Activated CD4-positive, alpha-beta T cell treated with anti-CD3 and anti-CD28 coated beads, Interleukin-2, amount 50 U/mL, for 48 hours (primary cell): ENCODE measurements at places on chromosomes 13 and 19.
A peak's percentile ranks its signal among the peaks of the same experiment; 100 is the strongest.

- DNase-seq: no peak
Measured at GRCh38 chr13:111880185-111880584, 186.8 kb upstream of the SOX1 start.

DNA sequence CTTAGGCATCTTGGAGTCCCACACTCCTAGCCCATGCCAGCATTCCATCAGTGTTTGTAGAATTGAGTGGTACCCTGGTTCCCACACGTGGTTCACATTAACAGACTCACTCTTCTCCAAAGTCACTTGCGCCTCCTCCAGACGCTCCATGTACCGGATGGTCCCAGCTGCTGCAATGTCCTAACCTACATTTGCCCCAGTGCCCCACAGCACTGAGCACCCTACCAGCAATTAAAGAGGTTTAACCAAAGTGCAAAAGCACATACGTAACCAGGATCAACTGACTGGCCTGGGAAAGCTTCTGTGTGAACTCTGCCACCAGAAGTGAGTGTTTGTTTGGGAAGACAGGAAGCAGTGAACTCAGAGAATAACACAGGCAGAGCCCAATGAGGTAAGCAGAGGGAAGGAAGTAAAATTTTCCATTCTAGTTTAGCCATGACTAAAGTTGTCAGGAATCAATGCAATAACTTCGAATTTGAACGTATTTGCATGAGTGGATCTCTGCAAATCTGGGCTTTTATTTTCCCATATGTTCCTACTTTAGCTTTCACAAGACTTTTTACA is 7.3 kb upstream of the MEDAG start:
- no peak for DNase-seq

DNA sequence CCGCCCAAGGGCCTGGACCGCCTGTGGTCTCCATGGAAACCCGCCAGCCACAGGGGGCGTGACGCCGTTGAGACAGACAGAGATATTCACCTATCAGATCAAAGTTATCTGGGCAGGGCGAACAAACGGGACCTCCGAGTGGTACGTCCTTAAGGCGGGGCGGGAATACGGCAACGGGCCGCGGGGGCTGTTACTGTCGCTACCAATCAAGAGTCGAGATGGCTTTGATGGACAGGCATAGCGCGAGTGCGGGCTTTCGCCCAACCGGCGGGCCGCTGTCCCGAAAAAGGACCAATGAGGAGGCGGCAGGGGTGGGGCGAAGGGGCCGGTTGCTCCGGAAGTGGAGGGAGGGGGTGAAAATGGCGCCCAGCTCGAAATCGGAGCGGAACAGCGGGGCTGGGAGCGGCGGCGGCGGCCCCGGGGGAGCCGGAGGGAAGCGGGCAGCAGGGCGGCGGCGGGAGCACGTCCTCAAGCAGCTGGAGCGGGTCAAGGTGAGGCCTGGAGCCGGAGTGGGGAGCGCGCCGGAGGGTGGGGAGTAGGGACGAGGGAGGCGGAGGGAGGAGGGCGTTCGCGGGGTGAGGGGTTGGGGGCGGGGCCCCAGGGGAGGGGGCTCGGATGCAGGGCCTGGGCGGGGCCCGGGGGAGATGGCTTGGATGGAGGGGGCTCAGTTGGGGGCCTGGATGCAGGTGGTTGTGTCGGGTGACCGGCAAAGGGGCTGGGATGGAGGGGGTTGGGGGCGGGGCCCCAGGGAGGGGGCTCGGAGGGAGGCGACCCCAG is at the start of gene DCAF15:
Gene DCAF15 (plus strand): TSS at position 356 of the 777 bp plus-strand sequence. CDS start 4 bp downstream, at position 360.
- DNase-seq: peak; percentile 99

- no peak for DNase-seq
Measured at GRCh38 chr19:9128171-9128570, 1.4 kb upstream of the OR7G3 start.

DNA sequence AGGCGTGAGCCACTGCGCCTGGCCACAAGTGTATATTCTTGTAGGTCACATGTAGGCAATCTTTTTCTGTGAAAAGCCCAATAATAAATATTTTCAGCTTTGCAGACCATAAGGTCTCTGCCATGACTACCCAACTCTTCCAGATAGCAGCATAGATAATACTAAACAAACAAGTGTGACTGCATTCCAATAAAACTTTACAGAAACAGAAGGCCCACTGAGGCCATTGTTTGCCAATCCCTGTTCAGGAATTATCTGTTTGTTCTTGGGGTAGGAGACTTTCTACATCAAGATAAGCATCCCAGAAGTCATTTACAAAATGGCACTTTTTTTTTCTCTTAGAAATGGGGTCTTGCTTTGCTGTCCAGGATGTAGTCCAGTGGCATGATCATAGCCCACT is 2.8 kb upstream of the ZNF329 start:
- no peak for DNase-seq

DNA sequence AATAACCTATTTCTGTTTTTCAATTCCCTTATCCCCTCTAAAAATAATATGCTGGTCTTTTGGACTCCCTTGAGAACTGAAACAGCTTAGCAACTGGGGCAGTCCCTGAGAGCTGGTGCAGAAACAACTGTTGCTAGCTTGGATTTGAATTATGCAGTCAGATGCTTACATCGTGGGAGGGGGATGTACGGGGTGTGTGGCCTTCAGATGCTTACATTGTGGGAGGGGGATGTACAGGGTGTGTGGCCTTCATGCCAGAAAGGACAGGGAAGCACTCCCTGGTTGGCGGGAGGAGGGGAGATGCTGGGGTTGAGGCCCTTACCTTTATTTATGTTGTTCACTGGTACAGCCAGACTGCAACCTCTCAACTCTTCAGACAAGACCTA is 25.6 kb downstream of the LRCH1 start:
- DNase-seq: peak; percentile 23

DNA sequence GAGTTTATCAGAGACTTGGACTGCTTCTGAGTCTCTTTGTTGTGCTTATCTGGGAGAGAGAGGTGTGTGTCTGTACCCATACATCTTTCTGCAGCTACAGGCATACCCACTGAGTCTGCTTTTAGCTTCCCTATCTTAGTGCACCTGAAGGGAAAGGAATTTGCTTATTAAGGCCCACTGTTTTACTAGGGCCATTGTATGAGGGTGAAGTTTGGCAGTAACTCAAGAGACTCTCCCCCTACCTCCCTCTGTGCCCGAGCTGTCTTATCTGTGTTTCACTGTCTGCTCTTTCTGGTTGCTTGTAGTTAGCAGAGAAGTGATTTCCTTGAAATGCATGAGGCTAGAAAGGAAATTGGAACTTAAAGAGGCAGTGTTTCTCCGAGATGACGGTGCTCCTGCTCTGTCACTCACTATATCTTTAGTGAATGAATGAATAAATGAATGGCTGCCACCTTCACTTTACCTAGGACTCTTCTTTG is 678 bp upstream of the CD33 start:
- DNase-seq: no peak

- DNase-seq: no peak
Measured at GRCh38 chr19:28185646-28186045, 1027.3 kb downstream of the UQCRFS1 start.

DNA sequence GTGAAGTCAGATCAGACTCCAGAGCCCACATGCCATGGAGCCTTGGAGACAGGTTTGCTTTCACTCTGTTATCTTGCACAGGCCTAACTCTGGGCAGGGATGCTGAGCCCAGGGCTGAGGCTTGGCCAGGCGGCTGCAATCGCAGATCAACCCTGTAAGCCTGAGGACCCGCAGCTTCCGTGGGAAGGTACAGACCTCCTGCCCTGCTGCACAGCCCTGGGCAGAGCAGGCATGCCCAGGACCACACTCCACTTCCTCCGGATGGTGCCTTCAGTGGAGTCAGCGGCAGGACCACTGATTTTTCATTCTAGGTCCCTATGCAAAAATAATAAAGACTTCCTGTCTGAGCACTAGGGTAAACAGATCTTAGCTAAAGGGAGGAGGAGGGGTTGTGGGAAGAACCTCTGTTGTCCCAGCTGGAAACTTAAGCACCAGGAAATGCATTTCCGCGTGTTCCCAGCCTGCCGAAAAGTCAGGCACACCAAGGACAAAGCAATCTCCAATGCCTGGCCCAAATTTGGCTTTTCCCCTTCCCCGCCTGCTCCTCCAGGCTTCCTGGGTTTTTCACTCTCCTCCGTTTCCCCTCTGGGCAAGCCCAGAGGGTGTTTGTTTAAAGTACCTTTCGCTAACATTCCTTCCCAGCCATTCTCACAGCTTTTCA is 87.3 kb downstream of the KCTD15 start:
- DNase-seq: no peak

- no peak for DNase-seq
Measured at GRCh38 chr13:98571955-98572662, 4.8 kb downstream of the STK24 start.
